ENCODE measurements at places on chromosomes 11 and 22.

GRCh38 chr22:31952094-31952401 lies 7.7 kb downstream of the YWHAH start:
- DNase-seq, result no peak
- no peak overlapping the region for H3K4me3 ChIP-seq
- H3K4me1 ChIP-seq, result peaks cover 47% of the 10 kb centered on the region
- H3K27me3 ChIP-seq, result no peaks in the 10 kb centered on the region
- H3K27ac ChIP-seq, result peak overlapping the region; percentile 84
- peaks cover 21% of the 10 kb centered on the region for H3K36me3 ChIP-seq

GRCh38 chr22:23000657-23001347 lies 69.5 kb upstream of the GNAZ start:
- no peak overlapping the region for H3K4me3 ChIP-seq
- no peak for DNase-seq
- no peaks in the 10 kb centered on the region for H3K36me3 ChIP-seq
- no peaks in the 10 kb centered on the region for H3K27me3 ChIP-seq
- no peaks in the 10 kb centered on the region for H3K4me1 ChIP-seq
- no peak overlapping the region for H3K27ac ChIP-seq

- H3K4me3 ChIP-seq, result no peak overlapping the region
- no peak overlapping the region for H3K27ac ChIP-seq
- no peaks in the 10 kb centered on the region for H3K36me3 ChIP-seq
- H3K27me3 ChIP-seq, result no peaks in the 10 kb centered on the region
- DNase-seq, result no peak
Observed at GRCh38 chr11:120122924-120123683, 14.8 kb downstream of the TRIM29 start.

DNA sequence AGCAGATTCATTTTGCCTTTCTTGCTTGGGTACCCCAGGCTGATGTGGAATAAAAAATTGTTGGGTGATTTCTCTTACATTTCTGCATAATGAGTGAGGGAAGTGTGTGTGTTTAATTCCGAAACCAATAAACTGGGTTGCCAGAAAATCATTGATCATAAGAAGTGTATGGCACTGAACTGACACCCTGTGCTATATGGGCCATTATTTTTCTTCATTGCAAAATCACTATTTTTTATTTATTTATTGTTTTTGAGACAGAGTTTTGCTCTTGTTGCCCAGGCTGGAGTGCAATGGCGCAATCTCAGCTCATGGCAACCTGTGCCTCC lies 14.6 kb upstream of the HIKESHI start:
- no peak overlapping the region for H3K27ac ChIP-seq
- DNase-seq, result no peak
- no peaks in the 10 kb centered on the region for H3K4me1 ChIP-seq
- H3K27me3 ChIP-seq, result no peaks in the 10 kb centered on the region

DNA sequence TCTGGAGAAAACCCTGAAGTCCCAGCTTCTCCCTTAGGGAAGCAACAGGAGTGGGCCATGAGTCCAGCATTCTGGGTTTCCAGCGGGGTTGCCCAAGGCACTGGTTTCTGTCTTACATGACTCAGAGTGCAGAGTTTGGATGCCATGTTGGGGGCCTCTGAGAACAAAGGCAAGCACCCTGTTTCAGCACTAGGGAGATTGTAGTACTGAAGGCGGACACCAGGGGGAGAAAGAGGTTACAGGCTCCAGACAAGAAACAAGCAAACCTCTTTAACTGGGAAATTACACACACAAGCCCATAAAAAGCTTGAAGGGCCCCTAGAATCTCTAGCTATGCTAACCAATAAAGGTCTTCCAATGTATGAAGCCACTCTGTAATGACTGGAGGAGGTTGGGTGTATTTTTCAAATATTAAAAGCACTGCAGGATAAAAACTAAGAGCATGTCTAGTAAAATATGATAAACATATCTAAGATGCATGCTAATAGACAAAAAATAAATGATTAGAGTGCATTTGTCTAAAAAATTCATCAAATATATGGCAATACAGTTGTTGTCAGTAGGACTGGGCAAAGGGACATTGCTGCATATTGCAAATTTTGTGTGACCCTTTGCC lies 7.1 kb downstream of the MS4A6E start:
- DNase-seq, result no peak
- no peaks in the 10 kb centered on the region for H3K36me3 ChIP-seq
- H3K27me3 ChIP-seq, result no peaks in the 10 kb centered on the region
- H3K27ac ChIP-seq, result no peak overlapping the region

- H3K4me1 ChIP-seq, result peaks cover 20% of the 10 kb centered on the region
- DNase-seq, result no peak
- H3K27ac ChIP-seq, result peak overlapping the region; percentile 99
Observed at GRCh38 chr11:67351275-67352005, 1.9 kb downstream of the POLD4 start.

DNA sequence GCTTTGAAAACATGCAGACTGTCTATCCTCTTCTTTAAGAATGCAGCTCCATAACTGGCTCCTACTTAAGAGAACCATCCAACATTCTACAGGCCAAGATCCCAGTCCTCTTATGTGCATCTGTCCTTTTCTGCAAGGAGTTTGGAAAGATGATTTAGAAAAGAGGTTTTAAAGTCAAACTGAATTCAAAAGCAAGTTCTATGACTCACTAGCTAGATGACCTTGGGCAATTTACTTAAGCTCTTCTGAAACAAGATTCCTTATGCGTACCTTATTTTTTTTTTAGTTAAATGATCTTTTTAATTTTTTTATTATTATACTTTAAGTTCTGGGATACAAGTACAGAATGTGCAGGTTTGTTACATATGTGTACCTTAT lies 29.2 kb downstream of the GUCY1A2 start:
- H3K4me3 ChIP-seq, result no peak overlapping the region
- H3K27ac ChIP-seq, result no peak overlapping the region
- no peaks in the 10 kb centered on the region for H3K36me3 ChIP-seq
- no peaks in the 10 kb centered on the region for H3K4me1 ChIP-seq
- H3K27me3 ChIP-seq, result no peaks in the 10 kb centered on the region

DNA sequence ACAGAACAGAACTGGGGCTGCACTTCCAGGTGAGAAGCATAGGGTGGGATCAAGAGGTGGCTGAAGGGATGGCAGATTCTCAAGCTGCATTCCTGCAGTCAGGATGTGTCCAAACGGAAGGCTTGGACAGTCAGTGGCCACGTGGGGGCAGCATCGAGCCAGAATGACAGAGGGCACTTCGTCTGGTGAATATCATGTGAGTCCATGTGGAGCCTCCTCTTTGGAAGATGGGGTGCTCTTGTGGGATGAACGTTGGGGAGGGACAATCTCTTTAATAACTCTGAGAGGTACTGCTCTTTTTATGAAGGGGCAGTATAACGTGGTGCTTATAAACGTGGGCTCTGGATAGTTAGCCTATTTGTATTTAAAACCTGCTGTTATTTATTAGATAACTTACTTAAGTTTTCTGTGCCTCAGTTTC lies 154.9 kb upstream of the NAV2 start:
- no peak overlapping the region for H3K4me3 ChIP-seq
- H3K36me3 ChIP-seq, result no peaks in the 10 kb centered on the region
- no peak overlapping the region for H3K27ac ChIP-seq

DNA sequence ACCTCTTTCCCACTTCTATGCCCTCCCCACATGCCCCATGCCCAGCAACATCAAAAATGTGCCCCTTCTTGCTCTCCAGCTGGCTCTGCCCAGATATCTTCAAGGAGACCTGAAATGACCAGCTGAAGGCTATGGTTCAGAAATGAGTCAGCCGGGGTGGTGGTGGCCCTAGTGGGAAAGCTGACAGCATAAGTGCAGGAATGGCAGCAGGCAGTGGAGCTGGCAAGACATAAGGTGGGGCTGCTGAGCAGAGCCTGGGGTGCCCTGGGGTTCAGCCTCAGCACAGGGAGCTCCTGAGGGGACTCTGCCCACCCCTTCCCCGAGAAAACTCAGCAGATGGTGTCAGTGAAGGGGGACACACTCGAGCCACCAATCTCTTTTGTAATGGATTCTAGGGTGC lies 593.4 kb downstream of the BUD13 start:
- H3K4me3 ChIP-seq, result no peak overlapping the region
- H3K27me3 ChIP-seq, result no peaks in the 10 kb centered on the region
- H3K36me3 ChIP-seq, result no peaks in the 10 kb centered on the region
- no peak overlapping the region for H3K27ac ChIP-seq

DNA sequence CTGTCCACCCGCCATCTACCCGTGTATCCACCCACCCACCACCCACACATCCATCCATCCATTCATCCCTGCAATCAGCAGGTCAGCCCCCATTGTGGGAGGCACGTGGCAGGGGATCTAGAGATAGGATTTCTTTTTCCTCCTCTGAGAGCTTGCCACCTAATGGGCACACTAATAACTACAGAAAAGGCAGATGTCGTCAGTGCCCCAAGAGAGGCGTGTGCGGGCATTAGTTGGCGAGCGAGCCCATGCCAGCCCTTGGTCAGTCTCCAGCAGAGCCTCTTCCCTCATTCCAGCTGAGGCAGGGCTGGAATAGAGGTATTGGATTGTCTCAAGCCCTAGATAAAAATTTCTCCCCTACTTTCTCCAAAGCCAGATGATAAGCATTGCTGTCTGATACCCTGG lies 9.7 kb downstream of the USP2 start:
- H3K4me1 ChIP-seq, result peaks cover 15% of the 10 kb centered on the region
- no peaks in the 10 kb centered on the region for H3K27me3 ChIP-seq
- DNase-seq, result no peak
- H3K27ac ChIP-seq, result no peak overlapping the region
- H3K4me3 ChIP-seq, result no peak overlapping the region

DNA sequence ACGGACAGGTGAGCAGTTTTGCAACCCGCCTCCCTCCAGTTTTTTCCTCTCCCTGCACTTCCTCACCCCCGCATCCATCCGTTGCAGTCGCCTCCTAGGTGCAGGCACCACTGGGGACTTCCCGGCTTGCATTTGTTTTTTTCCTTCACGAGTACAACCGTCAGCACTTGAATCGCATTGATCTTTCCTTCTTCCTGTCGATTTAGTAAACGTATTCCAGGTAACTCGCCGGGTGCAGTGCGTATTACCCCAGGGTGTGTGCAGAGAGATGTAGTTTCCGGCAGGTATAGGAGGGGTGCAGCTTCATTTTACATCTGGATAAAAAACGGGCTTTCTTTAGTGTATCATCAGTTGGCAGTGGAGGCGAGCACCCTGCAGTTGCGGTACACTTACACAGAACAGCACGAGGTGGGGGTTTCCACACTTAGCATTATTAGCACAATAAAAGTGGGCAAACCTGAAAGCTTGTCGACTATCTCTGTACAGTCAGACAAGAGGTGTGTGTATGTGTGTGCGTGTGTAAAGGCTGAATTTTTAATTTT lies at the start of gene SORL1-AS1:
Gene SORL1-AS1 (minus strand): TSS at position 359 of the 542 bp plus-strand sequence.
- no peak for DNase-seq
- peak within 1 kb of the TSS; percentile 74 for H3K4me3 ChIP-seq
- no peaks in the 10 kb centered on the region for H3K27me3 ChIP-seq

Data from ascending aorta (tissue), 2 donors.